ENCODE measurements at places on chromosomes 4 and X. TPM values are rescaled to one million over a fixed set of nuclear protein-coding genes. Genes with fewer than 3 reads are reported as not detected.

The SLC16A2 gene
- not detected for total RNA-seq

DNA sequence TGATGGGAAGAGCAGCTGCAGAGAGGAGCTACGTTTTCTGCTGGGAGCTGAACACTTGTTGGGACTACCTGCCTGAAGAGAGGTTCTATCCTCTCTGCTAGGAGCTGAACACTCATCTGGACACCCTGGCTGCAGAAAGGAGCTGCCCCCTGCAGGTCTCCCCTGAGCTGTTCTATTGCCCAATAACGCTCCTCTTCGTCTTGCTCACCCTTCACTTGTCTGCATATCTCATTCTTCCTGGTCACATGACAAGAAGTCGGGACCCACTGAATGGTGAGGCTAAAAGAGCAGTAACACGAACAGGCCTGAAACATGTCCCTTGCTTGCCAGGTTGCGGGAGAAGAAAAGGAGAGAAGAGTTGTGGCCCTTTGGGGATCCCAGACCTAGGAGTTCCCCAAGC lies 27.8 kb downstream of the NAA11 start:
- no peak for DNase-seq

GRCh38 chrX:24231131-24231540 lies 81.6 kb downstream of the ZFX start:
- DNase-seq: no peak

The NUDT9 gene
- total RNA-seq: 18.2 TPM

DNA sequence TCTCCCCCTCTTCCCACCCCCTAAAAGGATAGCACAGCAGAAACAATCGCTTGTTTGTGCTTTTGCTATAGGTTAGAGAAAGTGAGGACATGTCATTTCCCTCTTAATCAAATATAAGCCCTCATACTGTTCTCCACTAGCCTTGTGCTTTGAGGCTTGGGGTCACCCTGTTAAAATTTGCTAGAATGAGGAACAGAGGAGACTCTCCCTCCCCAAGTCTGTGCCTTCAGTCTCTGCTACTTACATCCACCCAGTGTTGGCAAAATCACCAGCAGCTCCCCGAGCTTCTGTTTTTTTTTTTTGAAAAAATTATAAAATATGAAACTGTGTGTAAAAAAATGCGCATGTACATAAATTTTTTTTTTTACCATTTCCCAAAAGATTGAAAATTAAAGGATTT lies 19.3 kb downstream of the KLF3 start:
- DNase-seq: no peak

GRCh38 chr4:17616283-17616682 lies 1.8 kb downstream of the MED28 start:
- DNase-seq: no peak

The DUSP21 gene
- not detected for total RNA-seq

The TKTL2 gene
- not detected for total RNA-seq

Data from natural killer cell treated with Interleukin-12 subunit alpha and Interleukin-12 subunit beta and Interleukin-15 and Interleukin-18, amount 100 ng/mL, for 72 hours (primary cell).